ENCODE measurements at places on chromosomes 13 and 19.

DNA sequence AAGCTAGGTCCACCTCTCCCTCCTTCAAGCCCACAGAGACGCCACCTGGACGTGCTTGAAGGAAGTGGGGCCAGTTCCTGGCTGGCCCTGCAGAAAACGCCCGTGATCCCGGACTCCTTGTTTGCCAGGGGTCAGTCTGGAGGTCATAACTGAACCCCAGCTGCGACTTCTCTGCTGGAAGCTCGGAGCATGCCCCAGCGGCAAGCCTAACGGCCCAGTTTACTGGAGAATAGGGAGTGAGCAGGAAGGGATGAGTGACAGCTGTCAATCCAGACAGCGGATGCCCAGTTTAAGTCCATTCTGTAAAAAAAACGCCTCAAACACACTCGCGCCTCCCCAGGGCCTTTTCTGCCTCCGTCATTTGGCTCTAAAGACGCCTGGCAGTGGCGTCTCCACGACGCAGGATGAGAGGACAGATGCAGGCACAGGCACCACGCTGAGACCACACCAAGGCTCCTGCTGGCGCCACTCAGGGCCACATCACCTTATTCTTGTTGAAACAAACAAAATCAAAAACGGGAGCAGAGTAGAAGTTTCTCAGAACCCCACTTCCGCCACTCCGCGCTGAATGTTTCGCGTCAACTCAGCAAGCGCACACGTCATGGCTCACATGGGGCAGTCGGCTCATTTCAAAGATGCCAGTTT is 57.6 kb downstream of the RASA3 start:
- DNase-seq = no peak

GRCh38 chr13:23098161-23098907 is 82.4 kb upstream of the SGCG start:
- no peak for DNase-seq

DNA sequence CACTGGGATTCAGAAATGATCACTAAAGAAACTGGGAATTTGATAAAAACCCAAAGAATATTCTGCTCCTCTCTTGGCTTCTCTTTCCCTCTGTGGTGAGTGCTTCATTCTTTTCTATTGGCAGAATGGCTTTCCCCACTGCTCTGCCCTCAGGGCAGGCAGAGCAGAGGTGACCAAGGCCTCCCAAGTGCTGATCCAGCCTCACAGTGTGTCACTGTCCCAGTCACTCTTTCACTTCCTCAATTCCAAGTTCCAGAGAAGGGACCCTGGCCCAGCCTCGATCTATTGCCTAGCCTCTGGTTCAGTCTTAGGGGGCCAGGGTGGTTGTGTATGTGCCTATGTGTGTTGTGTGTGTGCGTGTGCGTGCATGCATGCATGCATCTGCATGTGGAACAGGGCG is 180.6 kb upstream of the TMTC4 start:
- DNase-seq = no peak

DNA sequence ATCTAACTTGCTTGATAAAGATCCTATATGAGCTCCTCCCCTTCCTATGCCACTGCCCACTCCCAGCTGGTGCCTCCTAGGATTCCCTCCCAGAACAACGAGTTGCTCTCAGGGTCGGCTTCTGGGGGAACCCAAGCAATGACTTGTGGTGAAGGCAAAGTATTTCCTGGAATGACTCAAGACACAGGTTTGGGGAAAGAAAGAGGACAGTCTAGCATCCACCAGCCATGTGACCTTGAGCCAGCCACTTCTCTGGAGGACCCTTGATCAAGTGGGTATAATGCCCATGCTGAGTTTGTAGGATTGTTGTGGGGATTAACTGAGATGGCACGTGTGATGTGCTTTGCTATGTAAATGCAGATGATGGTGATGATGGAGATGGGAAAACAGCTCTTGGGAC is 33.0 kb downstream of the MBD3L2B start:
- DNase-seq = no peak

DNA sequence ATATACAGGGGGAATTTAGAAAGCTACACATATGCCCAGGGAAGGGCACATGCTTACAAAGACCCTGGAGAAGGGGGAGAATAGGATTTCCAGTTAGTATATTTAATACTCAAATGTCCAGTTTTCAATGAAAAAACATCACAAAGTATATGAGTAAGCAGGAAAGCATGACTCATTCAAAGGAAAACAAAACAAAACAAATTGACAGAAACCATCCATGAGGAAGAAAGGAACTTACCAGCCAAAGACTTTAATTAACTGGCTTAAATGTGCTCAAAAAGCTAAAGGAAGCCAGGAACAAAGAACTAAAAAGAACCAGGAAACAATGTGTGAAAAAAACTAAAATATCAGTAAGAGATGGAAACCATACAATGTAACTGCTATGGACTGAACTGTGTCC is 716.2 kb upstream of the ARGLU1 start:
- no peak for DNase-seq

GRCh38 chr13:72469906-72470305 is 257.5 kb downstream of the MZT1 start:
- no peak for DNase-seq

DNA sequence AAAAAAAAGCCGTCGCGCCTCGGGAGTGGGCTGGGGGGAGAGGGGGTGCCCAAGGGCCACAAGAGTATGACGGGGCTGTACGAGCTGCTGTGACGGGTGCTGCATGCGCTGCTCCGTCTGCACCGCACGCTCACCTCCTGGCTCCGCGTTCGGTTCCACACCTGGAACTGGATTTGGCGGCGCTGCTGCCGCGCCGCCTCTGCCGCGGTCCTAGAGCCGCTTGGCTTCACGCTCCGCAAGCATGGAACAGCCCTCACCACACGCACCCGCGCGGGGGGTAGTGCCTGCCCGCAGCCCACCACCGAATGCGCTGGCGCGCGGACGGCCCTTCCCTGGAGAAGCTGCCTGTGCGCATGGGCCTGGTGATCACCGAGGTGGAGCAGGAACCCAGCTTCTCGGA is 18.8 kb downstream of the C1QTNF9 start:
- DNase-seq = no peak

- DNase-seq = no peak
Observed at GRCh38 chr13:76680112-76680511, 206.1 kb downstream of the KCTD12 start.

DNA sequence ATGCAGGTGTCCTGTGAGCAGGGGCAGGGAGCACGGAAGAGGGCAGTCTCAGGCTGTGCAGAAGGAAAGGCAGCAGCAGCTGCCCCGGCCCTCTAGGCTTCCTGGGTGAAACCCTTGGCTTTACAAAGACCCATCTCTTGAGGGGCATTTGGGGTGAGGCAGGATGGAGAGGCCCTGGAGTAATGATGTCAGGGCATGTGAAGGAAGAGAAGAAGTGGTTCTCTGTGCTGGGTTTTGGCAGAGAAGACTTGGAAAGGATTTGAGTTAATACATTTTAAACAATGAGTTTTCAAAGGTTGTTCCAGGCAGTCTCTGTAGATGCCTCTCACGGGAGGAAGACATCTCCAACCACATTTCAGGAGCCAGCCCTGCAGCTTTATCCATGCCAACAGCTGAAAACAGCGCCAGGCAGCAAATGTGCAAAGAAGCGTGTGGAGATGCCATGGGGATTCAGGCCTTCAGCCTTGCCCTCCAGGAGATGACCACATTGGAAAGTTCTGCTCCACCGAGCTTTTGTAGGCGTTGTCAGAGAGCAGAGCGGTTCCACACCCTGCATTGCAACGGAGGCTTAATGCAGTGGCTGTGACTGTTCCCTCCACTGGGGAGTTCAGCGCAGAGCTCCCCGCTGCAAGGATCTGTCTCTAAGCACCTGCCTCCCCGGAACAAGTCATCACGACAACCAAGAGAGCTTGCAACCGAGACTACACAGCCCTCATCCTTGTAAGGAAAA is 322.8 kb downstream of the UQCRFS1 start:
- no peak for DNase-seq

- no peak for DNase-seq
Observed at GRCh38 chr19:8265872-8266271, 42.3 kb downstream of the CD320 start.

GRCh38 chr13:111482806-111483620 is 162.6 kb downstream of the TEX29 start:
- DNase-seq = no peak

DNA sequence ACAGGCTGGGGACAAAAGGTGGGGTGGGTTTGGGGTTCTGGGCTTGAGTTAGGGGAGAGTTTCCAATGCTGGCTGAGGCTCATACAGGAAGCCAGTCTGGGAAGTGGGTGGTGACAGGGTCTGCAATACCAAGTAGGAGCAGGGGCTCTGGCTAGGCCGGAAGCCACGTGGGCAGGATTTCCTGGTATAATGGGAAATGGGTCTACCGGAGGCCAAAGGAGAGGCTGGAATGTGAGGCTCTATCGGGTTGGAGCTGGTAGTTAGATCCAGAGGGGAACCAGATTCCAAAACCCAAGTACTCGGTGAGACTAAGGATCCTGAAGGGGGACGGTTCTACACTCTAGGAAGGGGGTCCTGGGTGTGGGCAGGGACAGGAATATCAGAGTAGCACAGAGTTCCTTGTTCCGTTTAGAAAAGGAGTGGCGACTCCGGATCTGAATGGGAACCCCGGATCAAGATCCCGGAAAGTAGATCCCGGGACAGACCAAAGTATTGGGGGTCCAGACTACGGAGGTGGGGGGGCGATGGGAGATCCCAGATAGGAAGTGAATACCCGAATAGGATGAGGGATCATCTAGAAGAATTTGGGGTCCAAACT is 802 bp downstream of the CDC37 start:
- DNase-seq = no peak

DNA sequence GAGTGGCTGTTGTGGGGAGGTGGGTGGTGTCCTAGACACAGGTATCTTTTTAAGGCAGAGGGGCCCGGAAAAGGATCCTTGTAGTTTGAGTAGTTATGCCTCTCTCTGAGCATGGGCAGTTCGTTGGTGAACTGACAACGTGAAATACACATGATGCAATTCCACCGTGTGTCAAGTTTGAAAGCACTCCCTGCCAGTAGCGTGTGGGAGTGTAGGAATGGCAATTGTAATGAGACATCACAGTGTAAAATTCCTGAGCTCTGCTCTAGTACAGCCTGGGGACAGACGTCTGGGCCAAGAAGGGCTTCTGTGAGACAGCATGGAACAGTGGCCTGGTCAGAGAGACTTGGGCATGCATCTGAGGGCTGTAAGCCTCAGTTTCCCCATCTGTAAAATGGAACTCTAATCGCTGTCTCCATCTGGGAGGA is 10.4 kb upstream of the ASF1B start:
- DNase-seq = no peak

GRCh38 chr19:39130337-39131254 is 5.0 kb downstream of the PAK4 start:
- no peak for DNase-seq

DNA sequence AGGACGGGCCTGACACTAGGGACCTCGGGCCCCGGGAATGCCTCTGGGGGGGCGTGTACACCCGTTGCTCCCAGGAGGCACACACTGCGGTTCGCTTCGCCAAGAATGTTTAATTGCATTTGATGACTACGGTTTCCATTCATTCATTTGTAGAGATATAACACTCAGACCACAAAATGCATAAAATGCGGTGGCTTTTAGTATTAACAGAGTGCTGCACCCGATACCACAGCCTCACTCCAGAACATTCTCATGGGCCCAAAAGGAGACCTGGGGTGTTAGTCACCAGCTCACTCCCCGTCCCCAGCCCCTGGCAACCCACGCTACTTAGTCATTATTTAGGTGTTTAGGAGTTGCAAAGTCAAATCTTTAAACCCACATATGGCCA is 21.8 kb downstream of the HCN2 start:
- no peak for DNase-seq

- no peak for DNase-seq
Observed at GRCh38 chr19:2627319-2627829, 75.1 kb downstream of the GNG7 start.

GRCh38 chr19:6097911-6098310 is 12.4 kb downstream of the RFX2 start:
- DNase-seq = no peak

DNA sequence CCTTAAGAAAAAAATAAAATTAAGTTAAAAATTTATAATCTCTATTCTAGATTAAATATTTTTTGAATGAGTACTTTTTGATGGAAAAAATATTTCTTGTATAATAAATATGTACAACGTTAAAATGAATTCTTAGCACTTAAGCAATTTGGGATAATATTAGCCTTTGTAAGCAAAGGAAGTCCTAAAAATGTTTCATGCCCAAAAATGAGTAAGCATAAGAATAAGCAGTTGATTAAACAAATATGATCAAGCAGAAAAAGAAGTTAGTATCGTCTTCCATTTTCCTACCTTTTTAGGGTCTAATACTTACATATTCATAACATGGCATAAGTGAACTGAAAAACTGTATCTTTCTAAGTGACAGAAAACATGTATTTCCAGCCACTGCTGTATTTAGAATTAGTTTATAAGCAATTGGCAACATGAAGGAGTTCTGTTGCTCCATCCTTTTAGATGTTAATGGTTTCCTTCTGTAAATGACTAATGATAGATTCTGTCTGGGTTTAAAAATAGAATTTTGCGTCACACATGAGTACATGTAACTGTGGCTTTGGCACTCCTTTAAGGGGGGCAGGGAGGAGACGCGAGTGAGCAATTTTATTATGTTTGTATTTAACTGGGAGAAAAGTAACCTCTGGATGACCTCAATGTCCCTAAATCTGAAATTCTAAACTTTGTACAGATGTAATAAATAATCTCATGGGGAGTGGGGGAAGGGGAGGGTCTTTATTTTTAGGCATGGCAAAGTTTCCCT is 237.4 kb downstream of the RGCC start:
- no peak for DNase-seq

GRCh38 chr13:45101327-45102018 is 18.8 kb upstream of the GTF2F2 start:
- no peak for DNase-seq

DNA sequence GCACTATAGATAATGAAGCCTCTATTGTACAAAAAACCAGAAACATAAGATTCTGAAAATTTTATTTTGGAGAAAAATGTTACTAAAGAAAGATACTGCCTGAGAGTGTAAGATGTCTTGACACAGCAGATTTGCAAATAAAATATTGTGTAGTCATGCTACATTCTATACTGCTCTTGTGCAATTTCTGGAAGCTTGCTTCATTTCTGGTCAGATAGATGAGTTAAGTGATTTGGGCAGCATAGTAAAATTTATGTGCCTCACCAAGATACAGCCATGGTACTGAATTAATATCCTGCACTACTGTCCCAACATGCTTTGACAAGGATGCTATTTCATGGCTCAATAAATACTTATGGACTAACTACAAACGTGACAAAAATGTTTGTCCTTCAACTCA is 55.1 kb upstream of the STARD13 start:
- DNase-seq = no peak

GRCh38 chr13:46996316-46997030 is 99.6 kb upstream of the HTR2A start:
- no peak for DNase-seq

GRCh38 chr19:13005861-13006370 is 10.6 kb downstream of the NFIX start:
- DNase-seq = no peak

DNA sequence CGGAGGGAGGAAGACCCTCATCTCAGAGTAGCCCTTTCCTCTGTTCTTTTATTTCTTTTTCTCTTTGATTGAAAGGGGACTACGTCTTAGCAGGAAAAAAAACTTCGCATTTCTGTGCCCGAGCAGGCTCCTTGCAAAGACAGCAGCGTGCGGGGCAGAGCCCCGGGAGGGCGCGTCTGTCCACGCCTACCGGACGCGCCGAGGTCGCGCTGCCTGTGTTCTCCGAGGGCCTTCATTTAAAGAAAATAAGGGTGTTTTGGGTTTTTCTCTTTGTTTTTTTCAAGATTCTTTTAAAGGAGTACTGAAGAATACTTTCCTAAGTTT is 29.2 kb downstream of the CERS1 start:
- no peak for DNase-seq

- DNase-seq = no peak
Observed at GRCh38 chr19:7986321-7987113, 18.9 kb downstream of the ELAVL1 start.

GRCh38 chr13:51562011-51562671 is 22.1 kb upstream of the WDFY2 start:
- no peak for DNase-seq

Data from Jurkat, Clone E6-1 (cell line).